ENCODE measurements at places on chromosomes 3 and 15. TPM values are rescaled to one million over a fixed set of nuclear protein-coding genes. Genes with fewer than 3 reads are reported as not detected.
A peak's percentile ranks its signal among the peaks of the same experiment; 100 is the strongest.

- no peak for DNase-seq
Measured at GRCh38 chr15:29873947-29874411, 51.7 kb upstream of the TJP1 start.

- no peak for DNase-seq
Measured at GRCh38 chr3:197428117-197428801, 127.5 kb downstream of the BDH1 start.

DNA sequence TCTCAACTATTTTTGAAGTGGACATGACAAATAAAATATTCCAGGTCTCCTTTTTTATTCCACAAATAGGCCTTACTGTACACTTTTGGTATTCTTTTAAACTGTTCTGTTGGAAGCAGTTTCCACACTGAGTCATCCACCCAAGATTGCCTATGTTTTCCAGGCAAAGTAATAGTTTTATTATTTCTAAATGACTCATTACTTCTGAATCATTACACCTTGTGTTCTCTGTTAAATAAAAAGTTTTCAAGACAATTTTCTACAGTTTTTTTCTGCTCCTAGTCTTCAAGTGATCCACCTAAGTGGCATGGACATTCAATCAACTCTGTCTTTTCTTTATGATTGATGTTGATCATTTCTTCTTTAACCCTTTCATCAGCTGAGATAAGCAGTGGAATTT, 26.5 kb downstream of the PPP2R3A start:
- DNase-seq, result no peak

DNA sequence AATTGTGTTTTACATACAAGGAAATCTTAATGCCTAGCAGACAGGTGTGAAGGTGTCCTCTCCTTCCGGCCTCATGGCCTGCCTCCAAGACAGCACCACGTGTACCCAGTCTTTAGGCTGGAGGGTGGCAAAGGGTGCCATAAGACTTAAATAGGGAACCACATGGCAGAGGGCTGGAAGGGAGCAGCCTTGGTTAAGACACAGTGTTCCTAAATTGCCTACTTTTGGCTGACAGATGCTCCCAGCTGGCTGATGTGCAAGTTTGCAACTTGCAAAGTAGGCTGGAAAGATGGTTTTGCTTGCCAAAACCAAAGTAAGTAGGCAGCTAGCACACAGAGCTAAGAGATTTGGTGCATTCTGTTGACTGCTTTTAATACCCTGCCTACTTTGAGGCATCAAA, 45.2 kb downstream of the CCNB2 start:
- DNase-seq, result peak; percentile 37

DNA sequence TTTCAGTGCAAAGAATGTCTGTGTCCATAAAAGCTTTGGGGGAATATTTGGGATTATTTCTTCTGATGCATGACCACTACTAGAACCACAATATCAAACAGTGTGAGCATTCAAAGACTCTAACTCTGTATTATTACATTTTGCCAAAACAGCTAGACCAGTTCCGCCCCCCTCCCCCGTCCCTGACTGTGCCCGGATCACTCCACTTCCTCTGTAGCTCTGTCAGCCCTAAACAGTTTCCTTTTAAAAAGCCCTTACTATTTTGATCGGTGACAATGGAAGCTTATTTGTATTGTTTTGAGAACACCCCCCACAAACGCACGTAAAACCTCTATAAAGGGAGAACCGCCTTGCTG, 36.6 kb upstream of the EPHB3 start:
- DNase-seq, result no peak

DNA sequence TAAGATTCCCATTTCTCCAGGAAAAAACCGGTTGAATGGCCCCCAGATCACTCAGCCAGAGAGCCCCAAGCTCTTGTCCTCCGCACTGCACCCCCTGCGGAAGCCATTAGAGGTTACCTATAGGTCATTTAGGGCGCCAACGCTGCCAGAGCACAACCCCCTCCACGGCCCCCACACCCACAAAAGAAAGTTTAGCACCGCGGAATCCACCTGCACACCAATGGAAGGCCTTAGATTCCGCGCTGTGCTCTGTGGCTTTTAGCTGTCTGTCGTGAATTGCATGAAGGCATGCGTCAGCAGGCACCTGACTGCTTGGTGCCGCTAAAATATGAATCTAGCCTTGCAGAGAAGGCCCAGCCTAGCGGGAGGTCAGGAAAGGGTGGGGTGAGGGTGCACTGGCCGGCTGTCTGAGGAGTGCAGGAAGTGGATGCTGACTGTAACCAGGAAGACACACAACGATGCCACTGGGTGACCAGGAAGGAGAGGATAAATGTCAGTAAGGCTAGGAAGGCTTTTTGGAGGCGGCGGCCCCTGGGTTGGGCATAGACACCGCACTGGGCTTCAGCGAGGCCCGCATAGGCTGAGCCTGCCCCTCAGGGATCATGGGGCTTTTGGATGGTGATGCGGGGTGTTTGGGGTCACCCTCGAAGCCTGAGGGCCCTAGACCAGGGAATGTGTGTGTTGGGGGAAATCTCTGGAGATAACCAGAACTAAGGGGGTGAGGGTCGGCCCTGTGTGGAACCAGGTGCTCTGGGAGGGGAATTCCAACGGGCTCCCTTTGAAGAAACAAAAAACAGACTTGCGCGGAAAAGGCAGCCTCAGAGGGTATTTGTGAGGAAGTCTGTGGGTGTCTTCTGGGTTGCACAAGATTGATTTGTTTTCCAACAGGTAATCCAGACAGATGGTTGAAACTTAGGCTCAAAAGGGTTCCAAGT, 976 bp upstream of the NUP210 start:
- DNase-seq, result peak; percentile 24

DNA sequence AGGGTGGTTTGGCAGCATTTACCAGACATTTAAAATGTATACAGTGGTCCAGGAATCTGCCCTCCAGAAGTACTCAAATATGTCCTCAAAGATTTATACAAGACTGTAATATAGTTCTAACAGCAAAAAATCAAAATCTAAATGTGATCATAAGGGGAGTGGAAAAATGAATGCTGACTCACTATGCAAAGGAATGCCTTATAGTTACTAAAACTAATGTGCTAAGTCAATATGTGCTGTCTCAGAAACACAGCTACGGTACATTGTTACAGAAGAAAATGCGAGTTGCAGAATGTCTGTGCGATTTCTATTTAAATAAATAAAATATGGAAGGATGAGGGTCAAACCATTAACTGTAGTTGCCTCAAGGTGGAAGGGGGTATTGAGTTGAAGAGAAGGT, 230.1 kb upstream of the UBE2E1 start:
- DNase-seq, result no peak

- DNase-seq, result no peak
Measured at GRCh38 chr3:72190050-72190449, 405.1 kb upstream of the PROK2 start.

DNA sequence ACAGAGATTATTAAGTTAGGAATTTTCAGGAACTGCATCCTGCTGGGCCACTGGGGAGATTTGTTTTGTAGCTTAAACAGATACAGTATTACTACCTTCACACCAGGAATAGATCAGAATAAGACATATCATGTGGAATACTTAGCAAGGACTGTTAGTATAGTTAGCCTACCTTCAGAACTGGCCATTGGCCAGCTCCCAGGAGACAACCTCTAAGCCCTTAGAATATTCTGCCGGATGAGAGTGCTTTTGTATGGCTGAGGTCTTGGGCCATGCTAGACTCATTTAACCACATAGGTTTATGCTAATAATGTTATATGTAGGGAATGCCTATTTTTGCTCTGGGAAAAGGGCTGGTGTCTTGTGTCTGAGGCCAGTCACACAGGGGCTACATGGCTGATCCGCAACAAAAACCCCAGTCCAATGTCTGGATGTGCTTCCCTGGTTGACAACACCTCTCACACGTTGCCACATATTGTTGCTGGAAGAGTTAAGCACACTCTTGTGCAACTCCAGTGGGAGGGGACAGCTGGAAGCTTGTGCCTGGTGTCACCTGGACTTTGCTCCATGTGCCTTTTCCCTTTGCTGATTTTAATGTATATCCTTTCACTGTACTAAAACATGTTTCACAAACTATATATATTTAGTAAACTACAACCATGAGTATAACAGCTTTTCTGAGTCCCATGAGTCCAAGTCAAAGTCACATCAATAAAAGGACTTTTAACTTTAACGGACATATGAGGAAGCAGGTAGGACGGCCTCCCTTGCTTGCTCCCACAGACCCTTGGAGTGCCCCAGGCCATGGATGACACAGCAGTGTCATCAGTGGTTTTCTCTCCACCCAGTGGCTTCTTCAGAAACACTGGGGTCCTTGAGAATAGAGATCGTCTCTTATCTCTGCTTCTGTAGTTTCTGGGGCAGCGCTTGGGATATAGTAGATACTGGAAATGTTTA, 118.0 kb upstream of the C3orf80 start:
- DNase-seq, result no peak

DNA sequence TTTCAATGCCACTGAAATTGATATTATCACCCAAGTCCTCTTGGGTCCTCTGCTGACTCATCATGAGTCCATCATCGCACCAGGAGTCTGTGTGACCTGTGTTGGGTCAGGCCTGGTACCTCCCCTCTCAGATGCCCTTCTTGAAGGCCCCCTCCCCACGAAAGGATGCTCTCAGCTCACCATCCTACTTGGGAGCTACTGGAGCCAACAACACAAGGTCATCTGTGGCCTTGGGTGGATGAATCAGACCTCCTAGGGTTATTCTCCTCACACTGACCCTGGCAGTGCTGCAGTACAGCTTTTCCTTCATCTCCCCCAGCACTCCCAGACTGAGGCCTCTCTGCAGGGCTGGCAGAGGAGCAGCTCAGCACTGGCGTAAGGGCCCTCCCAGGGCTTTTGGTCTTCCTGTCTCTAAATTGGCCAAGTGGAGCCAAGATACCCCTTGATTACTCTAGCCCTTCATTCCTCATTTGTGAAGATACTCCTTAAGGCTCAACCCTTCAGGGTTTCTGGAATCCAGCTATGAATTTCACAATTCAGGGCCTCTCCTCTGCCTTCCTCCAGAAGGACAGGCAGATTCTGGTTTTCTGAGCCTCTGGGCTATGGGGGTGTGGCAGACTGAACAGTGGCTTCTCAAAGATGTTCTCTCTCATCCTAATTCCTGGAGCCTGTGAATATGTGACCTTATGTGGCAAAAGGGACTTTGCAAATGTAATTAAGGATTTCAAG, 80.7 kb upstream of the GSK3B start:
- no peak for DNase-seq

DNA sequence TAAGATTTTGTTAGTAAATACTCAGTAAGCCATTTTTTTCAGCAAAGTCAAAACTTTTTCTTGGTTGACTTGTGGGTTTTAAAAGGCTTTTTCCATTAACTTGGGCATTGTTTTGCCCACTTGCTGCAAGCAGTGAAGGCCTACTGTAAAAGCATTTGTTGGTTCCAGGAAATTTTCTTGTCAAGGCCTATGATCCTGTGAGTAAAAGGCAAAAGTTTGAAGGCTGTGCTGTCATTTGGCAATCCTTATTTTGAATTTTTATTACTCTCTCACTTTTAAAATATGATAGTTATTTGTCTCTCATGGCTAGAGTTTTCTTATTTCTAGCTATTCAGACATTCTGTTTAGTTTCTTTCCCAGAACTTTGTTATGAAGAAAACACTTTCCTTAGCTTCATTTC, 13.0 kb downstream of the P2RY12 start:
- DNase-seq, result no peak

- no peak for DNase-seq
Measured at GRCh38 chr15:89864958-89865739, 28.6 kb downstream of the AP3S2 start.

DNA sequence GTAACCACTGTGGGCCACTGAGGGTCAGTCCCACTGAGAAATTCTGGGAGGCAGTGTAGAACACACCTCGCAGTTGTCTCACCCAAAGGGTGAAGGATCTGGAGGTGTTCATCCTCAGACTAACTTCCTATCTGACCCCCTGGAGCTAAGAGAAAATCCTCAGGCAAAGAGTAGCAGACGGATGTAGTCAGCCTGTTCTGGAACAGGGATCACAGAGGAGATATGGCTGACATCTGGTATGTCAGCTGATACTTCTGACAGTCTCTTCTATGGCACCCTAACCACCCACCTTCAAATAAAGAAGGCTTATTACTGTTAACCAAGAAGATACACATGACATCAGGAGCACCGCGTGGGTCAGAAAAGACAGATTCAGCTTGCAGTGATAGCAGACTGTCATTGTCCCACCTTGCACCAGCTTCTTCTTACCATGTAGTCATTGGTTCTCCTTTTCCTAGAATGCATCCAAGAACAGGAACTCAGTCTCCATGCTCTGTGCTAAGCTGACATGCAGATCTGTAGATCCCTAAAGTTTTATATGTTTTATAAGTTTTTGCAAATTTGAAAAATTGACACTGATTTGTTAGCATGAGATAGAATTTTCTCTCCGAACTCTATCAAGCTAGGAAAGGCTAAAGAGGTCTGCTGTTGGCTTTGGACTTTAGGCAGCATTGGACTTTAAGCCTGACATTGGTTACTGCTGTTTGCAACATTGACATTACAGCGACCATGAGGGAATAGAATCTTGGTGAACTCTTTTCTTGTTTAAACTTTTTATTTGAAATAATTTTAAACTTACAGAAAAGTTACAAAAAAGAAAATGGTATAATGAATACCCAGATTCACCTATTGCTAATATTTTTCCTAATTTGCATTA, 60.4 kb downstream of the KBTBD12 start:
- DNase-seq, result no peak

DNA sequence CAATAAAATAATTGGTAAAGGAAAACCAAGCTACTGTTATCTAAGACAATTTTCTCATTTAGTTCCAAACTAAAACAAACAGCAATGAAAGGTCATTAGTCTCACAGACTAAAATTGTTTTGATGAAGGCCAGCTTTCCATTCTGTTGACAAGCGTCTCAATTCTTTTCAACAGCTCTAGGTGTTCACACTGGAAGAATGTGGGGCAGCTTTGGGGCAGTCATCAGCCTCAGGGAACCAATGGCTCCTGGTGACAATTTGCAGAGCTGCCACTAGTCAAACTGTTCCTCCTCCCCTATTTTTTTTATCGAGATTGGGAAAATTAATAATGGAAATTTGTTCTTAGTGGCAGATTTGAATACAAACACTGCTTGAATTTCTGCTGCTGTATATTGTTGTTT, 104.2 kb downstream of the MEIS2 start:
- DNase-seq, result no peak

DNA sequence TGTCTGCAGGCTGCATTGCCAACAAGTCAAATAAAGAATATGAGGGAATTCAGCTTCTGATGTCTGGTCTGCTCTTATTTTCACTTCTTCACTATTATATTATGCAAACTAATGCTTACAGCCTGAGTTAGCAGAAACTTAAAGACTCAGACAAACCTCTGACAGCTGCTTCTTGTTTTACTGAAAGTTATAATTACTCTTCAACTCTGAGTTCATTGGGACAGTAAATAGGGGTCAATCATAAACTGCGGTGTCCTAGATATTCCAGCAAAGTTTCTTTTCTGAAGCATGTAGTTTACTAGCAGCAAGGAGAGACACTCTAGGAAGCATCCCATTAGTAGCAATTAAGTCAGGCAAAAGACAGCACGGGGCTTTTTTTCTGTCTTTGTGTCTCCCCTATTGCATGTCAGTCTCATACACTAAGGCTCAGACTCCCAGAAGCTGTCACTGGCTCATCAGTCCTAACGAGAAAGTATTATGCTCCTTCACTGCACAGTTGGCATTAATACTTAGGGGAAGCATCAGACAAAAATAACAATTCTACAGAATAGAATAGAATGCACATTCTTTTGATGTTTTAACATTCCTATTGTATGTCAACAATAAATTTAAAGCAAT, 1060.8 kb downstream of the ROBO1 start:
- DNase-seq, result no peak

The CD86 gene
- 3.2 TPM for total RNA-seq

The MESP2 gene
- total RNA-seq, result 2.9 TPM

The CNTN4 gene
- 10.4 TPM for total RNA-seq

The PP2D1 gene
- 9.3 TPM for total RNA-seq

The SI gene
- total RNA-seq, result 1.5 TPM

The TRIM42 gene
- total RNA-seq, result 21.4 TPM

The DPPA4 gene
- total RNA-seq, result 14.6 TPM

The XIRP1 gene
- total RNA-seq, result 0.37 TPM

The C3orf20 gene
- total RNA-seq, result 11.0 TPM
